ENCODE measurements at places on chromosomes 3 and 15.
A peak's percentile ranks its signal among the peaks of the same experiment; 100 is the strongest.

GRCh38 chr3:24407980-24408680 is 86.5 kb downstream of the THRB start:
- DNase-seq: no peak

DNA sequence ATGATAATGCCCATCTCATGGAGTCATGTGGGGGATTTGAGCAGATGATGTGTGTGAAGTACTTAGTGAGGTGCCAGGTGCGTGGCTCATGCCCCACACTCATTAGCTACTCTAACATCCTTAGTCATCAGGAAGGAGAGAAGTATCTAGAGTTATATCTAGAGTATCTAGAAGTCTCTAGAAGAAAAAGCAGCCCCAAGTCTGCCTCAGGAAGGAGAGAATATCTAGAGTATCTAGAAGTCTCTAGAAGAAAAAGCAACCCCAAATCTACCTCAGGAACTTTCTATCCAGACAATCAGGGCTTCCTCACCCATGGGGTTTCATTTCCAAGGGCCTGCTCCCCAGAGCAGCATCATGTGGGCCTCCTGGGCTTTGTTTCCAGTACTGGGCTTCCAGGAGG is 24.7 kb upstream of the DOCK3 start:
- DNase-seq: no peak

GRCh38 chr15:54519577-54519976 is 541.3 kb downstream of the UNC13C start:
- no peak for DNase-seq

DNA sequence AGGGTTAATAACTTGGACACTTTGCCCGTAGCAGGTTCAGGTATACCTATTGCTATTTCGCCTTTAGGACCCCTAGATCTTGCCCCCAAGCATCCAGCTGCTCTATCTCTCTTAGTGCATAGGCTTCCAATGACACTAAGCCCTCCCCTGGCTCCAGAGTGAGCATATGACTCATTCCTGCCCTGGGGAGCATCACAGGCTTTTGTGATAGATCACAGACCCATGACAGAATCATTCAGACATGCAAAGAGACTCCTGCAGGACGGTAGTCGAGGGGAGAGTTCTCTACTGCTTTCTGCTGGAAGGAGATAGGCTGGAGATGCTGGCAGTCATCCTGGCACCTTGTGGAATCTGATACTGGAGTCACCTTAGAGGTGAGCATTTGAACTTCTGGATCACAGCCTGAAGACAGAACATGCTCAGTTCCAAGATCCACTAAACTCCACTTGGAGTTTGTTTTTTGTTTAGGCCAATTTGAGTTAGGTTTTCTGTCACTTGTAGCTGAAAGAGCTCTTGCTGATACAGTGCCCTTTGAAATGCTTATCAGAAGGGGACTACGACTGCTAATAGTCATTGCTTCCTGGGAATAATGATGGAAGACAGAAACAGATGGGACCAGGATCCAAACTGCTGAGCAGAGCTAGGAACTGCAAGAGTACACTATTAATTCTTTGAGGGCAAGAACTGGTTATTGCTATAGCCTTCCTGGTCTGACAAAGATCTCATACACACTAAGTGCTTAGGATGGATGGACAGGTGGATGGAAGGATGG is 11.0 kb downstream of the LYSMD2 start:
- DNase-seq: peak; percentile 93

DNA sequence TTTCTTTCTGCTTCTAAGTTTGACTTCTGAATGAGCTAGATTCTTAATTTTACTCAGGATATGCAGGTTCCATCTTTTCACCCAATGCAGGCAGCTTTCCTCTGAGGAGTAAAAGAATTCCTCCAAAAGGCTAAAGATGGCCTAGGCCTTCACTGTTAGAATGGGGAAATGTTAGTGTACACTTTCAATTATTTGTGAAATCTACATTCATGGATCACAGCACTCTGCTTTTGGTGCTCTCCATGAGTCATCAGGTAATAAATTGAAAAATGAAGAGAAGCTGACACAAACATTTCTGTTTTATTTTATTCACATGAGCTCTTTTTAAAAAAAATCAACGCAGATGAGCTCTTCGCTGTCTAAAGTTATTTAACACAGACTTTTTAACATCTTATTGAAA is 502.5 kb upstream of the GOLIM4 start:
- no peak for DNase-seq

- no peak for DNase-seq
Measured at GRCh38 chr15:84868037-84868880, 16.2 kb upstream of the SLC28A1 start.

DNA sequence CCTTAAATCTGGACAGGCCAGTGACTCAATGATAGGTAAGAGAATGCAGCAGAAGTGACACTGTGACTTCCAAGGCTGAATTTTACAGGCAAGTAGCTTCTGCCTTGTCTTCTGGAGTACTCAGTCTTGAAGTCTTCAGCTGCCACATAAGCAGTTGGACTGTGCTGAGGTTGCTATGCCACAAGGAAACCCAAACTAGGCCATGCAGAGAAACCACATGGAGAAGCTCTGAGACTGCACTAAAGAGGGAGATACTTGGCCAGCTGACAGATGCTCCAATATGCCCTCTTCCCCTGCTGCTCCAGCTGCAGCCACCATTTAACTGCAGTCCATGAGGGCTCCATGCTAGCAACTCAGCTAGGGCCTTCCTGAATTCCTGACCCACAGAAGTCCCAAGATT is 119.4 kb upstream of the GADL1 start:
- peak; percentile 9 for DNase-seq

GRCh38 chr3:56192001-56192400 is 276.3 kb downstream of the ERC2 start:
- no peak for DNase-seq

DNA sequence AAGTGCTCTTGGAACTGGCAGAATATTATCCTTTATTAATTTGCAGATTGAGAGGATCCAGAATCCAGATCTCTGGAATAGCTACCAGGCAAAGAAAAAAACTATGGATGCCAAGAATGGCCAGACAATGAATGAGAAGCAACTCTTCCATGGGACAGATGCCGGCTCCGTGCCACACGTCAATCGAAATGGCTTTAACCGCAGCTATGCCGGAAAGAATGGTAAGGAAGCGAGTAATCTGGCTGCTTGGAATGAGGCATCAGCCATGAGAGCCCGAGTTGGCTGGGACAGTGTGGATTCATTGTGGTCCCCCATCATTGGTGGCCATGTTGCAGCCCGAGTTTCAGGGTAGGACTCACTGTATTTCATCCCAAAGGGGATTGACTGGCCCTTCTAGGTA is 47.1 kb downstream of the PARP14 start:
- peak; percentile 8 for DNase-seq

DNA sequence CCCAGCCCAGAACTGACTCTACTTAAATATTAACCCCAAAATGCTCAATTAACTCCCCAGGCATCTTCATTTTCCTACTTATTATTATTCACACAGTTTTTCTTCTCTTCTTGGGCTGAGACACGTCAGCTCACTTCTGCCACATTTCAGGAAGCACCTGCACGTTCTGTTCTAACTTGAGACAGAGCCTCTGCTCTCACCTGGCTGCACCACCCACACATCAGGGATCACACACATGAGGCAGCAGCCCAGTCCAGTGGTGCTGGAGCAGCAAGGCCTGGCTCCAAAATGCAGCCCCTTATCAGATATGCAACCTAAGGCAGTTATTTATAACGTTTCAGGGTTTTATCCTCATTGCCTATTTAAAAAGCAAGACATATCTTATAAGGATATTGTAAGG is 127.5 kb downstream of the OSBPL10 start:
- DNase-seq: no peak

GRCh38 chr3:111362381-111363009 is 179.5 kb upstream of the CD96 start:
- DNase-seq: no peak

DNA sequence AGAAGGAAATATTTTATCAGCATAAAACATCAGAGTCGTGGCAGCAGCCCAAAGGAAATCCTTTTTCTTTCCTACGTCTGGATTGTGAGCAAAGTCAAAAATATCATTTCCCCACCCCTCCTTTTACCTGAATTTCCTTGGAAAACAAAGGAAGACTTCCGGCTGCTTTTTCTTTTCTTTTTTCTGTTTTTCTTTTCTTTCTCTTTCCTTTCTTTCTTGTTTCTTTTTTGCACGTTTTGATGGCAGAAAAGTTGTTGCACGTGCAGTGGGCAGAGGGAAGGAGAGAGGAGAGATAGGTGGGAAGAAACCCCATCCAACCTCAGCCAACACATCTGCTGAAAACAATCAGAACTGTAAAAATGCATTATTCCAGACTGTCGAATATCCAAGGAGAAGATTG is 544 bp upstream of the MYO1E start:
- DNase-seq: no peak

DNA sequence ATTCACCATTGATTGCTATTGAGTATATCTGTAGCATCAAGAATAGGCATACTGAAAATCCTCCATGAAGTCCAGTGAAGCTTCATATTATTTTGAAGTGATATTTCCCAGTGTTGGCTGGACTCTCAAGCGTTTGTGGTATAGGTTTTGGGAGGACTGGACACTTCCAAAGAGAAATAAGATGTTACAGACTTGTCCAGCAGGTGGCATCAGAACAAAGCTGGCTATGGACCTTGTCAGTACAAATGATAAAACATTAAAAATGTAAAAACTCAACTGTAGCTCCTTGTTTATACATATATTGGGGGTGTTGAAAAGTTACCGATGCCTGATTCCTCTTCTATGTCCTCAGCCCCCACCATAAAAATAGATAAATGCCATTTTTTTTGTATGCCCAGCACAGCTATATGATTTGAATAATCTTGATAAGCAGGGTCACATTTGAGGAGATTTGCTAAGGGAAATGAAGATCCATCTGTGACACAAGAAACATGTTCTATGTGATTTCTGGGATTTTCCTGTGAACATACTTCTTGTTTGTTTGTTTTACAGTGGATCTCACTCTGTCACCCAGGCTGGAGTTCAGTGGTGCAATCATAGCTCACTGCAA is 54.5 kb upstream of the GOLGA6B start:
- DNase-seq: peak; percentile 56

GRCh38 chr3:123869165-123869564 is 15.0 kb downstream of the MYLK start:
- DNase-seq: no peak

- DNase-seq: no peak
Measured at GRCh38 chr3:132189601-132190000, 127.6 kb upstream of the ACP3 start.

DNA sequence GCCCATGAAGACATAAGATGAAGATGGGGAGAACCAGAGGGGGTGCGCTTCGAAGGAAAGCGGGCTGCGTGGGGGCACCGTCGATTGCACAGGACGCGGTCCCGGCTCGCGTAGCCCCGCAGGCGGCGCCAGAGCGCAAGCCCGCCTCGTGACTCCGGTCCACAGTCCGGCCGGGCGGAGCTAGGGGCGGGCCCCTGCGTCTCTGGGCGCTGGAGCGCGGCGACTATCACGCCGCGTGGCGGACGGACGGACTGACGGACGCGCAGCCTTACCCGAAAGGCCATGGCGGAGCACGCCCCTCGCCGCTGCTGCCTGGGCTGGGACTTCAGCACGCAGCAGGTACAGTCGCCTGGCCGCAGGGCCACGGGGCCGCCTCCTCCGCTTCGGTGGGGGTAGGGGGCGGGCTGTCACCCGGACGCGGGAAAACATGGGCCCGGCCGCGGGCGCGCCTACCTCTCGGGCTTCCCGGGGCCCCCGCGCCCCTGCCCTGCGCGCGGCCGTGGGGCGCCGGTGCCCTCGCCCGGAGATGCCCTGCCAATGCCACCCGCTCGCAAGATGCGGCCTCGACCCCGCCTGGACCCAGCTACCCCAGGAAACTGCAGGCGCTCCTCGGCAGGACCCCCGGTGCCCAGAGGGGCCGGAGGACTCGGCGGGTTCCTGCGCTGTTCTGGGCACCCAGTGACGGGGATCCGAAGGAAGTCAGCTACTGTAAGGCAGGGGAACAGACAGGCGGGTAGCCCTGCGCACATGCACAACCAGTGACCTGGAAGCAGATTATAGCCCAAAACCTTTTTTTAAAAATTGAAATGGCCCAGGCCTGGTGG is at the start of gene XYLB:
Gene XYLB (plus strand): TSS at position 199 of the 824 bp plus-strand sequence. CDS start 84 bp downstream, at position 283.
- DNase-seq: peak; percentile 81

GRCh38 chr3:143298886-143299535 is 179.4 kb downstream of the CHST2 start:
- no peak for DNase-seq

DNA sequence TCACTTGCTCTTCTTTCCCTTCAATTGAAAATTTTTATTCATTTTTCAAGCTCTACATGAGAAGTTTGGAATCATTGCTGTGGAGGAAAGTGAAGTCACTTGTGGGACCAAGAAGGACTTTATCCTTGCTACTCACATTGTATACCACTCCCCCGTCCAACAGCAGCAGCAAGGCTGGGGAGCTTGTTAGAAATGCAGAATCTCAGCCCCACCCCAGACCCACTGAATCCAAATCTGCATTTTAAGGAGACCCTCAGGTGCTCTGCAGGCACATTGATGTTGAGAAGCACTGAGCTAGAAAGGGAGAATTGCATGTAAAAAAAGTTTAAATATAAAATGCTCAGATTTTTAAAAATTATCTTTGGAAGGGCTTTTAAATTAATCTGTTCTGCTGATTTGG is 202.3 kb upstream of the MRPL3 start:
- no peak for DNase-seq

- peak; percentile 42 for DNase-seq
Measured at GRCh38 chr3:16587047-16587680, 18.1 kb downstream of the DAZL start.

Data from fibroblast of skin of scalp (primary cell).